ENCODE measurements at places on chromosomes 13 and 19.

DNA sequence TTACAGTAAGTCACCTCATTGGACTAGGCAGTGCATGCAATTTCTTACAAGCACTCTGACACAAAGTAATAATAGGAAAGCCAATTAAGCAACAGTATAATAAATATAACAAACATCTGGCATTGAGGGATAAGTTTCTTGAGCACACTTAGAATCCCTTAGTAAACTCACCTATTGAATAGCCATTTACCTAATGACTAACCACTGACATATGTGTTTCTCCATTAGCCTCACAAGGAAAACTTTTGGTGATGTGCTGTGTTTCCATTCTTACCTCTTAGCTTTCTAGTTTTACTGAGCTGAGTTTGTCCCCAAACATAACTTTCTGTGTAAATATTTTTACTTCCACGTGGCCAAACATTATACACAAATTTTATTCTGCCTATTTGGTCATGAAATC is 47.4 kb upstream of the PCDH9 start:
- DNase-seq = no peak

DNA sequence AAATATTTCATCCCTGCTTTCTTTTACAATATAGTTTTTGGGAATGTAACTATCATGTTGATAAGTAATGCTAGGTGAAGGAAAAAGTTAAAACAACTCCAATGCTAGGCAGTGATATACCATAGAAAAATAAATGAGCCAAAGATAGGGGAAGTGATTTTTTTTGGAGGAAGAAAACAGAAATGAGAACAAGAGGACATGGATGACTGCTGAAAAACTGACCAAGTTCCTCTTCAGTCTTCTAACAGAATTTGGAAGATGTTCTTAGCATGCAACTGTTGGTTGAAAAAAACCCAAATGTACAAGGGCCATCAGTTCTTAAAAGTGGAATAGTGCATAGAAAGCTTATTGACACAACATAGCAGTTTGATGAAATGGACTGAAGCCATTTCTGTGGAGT is 262.5 kb upstream of the STARD13 start:
- no peak for DNase-seq

- DNase-seq = no peak
Measured at GRCh38 chr13:109867766-109868165, 81.4 kb upstream of the IRS2 start.

DNA sequence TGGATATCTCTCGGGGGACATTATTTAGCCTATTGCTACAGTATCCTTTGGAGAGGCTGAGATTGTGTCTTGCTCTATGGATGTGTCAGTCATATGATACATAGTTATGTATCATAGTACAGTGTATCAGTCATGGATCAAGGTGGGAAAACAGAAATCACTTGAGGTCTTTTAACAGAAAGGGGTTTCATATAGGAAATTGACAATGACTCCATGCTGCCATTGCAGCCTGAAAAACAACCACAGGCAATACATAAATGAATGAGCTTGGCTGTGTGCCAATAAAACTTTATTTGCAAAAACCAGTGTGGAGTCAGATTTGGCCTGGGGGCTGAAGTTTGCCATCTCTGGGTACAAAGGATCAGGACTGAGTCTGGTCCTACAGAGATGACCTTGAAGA is 35.4 kb downstream of the COLGALT1 start:
- no peak for DNase-seq

DNA sequence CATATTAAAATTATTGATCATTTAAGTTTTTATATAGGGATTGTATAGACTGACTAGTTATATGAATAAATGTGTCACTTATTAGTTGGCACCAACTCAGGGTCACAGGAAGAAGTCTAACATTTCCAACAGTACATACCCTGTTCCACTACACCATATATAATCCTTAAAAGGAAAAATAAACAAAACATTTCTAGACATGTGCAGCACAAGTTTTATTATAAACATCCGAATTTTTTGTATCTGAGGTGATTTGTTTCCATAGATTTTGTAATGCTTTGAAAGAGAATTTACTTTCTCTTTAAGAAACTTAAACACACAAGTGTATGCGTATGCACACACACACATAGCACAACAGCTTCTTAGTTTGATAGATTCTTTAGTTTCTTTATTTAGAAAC is 418.6 kb upstream of the GPC6 start:
- no peak for DNase-seq

- DNase-seq = no peak
Measured at GRCh38 chr13:59415498-59415897, 748.2 kb downstream of the DIAPH3 start.

DNA sequence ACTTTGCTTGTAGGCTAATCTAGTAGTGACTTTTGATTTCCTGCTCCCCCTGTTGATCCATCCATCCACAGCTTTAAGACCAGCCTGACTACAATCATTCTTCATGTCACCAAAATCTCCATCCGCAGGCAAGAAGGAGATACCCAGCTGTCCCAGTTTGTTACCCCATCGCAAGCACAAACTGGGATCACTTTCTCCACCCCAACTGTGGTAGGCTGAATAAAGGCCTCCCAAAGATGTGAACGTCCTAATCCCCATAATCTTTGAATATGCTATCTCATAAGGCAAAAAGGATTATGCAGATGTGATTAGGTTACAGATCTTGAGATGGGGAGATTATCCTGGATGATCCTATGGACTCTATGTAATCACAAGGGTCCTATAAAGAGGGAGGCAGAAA is 202.0 kb downstream of the ENOX1 start:
- no peak for DNase-seq

DNA sequence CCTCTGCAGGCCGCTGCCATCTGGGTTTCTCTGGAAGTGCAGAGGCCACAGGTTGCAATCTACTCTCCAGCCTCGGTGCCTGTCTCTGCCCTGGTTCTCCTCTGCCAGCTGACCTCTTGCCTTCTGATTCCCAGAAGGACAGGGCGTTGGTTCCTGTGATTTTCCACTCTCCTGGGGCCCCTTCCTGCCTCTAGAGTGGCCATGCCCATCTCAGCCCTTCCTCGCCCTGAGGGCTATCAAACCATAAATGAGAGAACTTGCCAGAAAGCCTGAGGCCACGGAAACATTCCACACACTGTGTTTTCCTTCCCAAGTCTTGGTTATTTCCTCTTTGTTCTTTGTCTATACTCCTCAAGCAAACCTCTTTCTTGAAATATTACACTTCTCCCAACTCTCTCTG is 146.2 kb downstream of the SHISA2 start:
- DNase-seq = no peak

DNA sequence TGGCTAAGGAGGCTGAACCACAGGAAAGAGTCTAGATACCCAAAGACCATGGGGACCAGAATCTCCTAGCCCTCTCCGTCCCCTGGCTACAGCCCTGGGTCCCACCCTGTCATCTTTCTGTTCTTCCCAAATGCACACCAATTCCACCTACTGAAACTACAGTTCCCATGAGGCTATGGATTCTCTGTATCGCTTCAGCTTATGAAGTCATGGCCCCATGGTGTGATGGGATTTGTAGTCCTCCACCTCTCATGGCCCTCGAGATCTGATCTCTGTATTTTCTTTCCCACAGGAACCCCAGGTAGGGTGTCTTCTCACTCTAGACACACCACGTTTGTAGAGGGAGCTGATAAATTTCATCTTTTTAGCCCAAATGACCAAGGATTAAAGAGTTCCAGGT is 11.8 kb downstream of the PTPRH start:
- no peak for DNase-seq

GRCh38 chr13:47317356-47317755 is 420.5 kb upstream of the HTR2A start:
- no peak for DNase-seq

- DNase-seq = no peak
Measured at GRCh38 chr13:85640727-85641126, 158.5 kb downstream of the SLITRK6 start.

DNA sequence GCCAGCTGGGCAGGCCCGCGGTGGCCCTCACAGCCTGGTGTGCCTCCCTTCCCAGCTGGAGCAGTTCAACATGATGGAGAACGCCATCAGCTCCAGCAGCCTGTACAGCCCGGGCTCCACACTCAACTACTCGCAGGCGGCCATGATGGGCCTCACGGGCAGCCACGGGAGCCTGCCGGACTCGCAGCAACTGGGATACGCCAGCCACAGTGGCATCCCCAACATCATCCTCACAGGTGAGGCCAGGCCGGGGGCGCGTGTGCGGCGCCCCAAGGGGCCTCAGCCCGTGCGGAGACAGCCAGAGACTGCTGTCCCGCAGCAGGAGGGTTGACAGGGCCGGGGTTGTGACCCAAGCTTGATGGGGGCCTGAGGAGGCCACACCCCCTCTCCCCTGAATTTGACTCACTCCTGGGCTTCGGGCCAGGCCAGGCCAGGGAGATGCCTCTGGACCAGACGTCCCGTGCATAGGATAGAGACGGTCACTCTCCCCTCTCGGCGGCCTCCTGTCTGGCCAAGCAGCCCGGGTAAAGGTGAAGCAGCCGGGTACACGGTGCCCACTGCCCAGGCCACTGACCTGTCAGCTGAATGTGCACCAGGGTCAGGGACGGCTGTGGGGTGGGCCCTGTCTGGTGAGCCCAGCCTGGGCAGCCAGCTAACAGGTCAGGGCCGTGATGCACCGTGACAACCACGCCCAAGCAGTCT is 15.4 kb downstream of the COMP start:
- no peak for DNase-seq

- no peak for DNase-seq
Measured at GRCh38 chr19:41249707-41250423, 14.3 kb upstream of the HNRNPUL1 start.

DNA sequence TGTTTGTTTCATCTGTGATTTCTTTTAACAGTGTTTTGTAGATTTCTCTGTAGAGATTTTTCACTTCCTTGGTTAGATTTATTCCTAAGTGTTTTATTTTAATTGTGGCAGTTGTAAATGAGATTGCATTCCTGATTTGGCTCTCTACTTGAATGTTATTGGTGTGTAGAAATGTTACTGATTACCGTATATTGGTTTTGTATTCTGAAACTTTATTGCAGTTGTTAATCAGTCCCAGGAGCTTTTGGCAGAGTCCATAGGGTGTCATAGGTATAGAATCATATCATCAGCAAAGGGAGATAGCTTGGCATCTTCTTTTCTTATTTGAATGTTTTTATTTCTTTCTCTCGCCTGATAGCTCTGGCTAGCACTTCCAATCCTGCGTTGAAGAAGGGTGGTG is 1386.7 kb downstream of the SLITRK5 start:
- DNase-seq = no peak

DNA sequence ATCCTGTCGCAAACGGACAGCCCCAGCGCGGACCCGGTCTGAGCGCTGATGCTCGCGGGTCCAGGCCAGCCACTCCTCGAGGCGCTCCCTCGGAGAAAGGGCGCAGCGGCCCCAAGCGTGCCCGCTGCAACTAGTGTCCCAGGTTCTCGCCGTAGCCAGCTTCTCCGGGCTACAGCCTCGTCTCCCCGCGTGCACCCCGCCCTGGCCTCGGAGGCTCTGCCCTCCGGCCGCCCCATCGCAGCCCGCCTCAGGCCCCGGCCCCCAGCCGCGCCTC is 487 bp downstream of the FLT1 start:
- DNase-seq = no peak

DNA sequence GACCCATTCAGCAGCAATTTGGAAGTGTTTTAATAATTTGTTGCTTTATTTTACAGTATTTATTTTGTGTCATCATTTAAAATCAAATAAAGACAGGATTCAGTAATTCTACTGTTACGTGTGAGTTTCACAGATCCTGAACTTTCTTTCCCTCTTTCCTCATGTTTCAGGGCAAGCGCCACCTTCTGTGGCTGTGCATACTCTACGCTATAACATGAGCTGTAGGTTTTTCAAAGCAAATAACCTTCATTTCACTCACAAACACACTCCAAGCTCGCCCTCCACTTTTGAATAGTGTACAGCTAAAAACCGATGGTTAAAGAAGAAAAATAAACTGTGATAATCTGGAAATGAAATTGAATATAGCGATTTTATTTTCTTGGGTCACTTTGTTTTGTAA is 753.3 kb downstream of the OLFM4 start:
- DNase-seq = no peak

GRCh38 chr13:26075498-26075897 is 23.7 kb upstream of the SHISA2 start:
- DNase-seq = no peak

- DNase-seq = no peak
Measured at GRCh38 chr13:99908140-99908803, 63.3 kb downstream of the ZIC5 start.

DNA sequence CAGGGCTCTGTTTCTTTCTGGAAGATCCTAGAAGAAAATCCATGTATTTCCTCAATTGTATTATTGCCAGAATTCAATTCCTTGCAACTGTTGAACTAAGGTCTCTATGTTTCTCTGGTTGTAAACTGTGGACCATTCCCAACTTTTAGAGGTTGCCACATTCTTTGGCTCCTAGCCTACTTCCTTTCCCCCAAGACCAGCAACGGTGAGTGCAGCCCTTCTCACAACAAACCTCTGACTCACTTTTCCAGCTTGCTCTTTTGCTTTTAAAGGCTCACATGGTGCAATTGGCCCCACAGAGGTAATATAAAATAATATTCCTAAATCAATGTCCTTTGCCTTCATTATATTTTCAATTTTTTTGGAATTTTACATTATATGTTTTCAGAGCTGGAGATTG is 371.3 kb downstream of the SLITRK5 start:
- DNase-seq = no peak

- DNase-seq = no peak
Measured at GRCh38 chr13:89380101-89380500, 1708.9 kb downstream of the SLITRK5 start.

DNA sequence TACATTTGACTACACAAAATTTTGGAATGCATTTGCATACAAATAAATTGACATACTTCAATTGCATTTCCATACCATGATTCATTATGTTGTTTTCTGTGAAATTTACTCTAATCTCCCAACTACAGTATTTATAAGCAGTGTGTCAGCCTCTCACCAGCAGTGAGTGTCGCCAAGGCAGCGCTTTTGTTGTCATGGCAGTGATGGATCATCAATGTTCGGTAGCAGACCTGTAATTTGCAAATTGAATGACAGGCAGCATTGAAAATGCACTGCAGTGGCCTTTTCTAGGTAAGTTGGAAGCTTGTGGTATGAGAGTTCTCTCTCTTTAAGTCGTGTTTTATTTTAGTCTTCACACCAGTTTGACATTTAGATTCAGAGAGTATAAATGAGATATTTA is 534.1 kb downstream of the PCDH17 start:
- DNase-seq = no peak

GRCh38 chr19:56660381-56661107 is 11.0 kb downstream of the ZNF835 start:
- no peak for DNase-seq

- DNase-seq = no peak
Measured at GRCh38 chr19:3950871-3951861, 18.3 kb downstream of the NMRK2 start.

GRCh38 chr13:23771956-23772355 is 117.2 kb downstream of the MIPEP start:
- no peak for DNase-seq

GRCh38 chr19:46365561-46365960 is 18.7 kb downstream of the PPP5C start:
- DNase-seq = no peak

- no peak for DNase-seq
Measured at GRCh38 chr13:78596736-78597601, 6.4 kb downstream of the POU4F1 start.

GRCh38 chr19:49364083-49364737 is 533 bp downstream of the DKKL1 start:
- DNase-seq = no peak

All from stimulated activated CD8-positive, alpha-beta memory T cell treated with anti-CD3 and anti-CD28 coated beads, Interleukin-7, amount 100 ng/mL, for 48 hours (primary cell).